ENCODE measurements at places on chromosomes 7 and 10. TPM values are rescaled to one million over a fixed set of nuclear protein-coding genes. Genes with fewer than 3 reads are reported as not detected.

DAGLB gene
- 14.6 TPM for total RNA-seq

- no peak for DNase-seq
- H3K36me3 ChIP-seq = no peaks in the 10 kb centered on the region
These were observed 23.2 kb downstream of the CYCS start for GRCh38 chr7:25101817-25102216.

GRCh38 chr10:7433861-7434260 lies 23.0 kb upstream of the SFMBT2 start:
- H3K4me3 ChIP-seq = peak overlapping the region; percentile 8
- no peaks in the 10 kb centered on the region for H3K4me1 ChIP-seq
- DNase-seq = no peak
- peaks cover 25% of the 10 kb centered on the region for H3K27me3 ChIP-seq
- H3K36me3 ChIP-seq = no peaks in the 10 kb centered on the region

DNA sequence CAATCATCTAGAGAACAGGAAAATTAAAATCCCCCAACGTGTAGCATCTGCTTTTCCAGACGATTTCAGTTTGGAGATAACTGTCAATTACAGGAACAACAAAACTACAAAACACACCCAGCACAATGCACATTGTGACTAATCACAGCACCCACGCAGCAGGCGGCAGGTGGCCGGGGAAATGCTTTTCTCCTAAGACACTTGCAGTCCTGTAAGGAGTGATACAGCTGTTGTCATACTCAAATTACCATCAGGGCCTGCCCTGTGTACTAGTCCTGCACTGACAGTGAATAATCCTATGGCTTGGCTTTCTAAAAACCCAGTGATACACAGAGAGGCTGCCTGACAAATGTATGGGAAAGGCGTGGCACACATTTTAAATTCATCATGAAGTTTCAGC lies 37.8 kb downstream of the COBL start:
- H3K27ac ChIP-seq = no peak overlapping the region
- H3K27me3 ChIP-seq = no peaks in the 10 kb centered on the region
- no peaks in the 10 kb centered on the region for H3K36me3 ChIP-seq
- no peak overlapping the region for H3K4me3 ChIP-seq

DNA sequence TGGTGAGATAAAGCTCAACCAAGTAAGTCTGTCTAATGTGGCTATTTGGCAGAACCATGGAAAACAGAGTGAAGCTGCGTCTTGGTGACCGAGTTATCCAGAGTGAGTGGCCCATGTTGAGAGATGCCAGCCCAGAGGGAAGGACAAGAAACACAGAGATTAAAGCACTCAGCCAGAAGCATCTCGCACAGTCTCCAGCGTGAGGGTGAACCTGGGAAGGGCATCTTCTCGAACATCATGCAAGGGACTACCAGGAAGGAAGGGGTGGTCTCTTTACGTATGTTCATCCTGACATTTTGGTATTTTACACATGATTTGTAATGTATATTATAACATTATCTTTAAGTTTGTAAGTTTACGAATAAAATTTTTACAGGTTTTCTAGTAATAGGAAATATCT lies 146.4 kb downstream of the TCERG1L start:
- DNase-seq = no peak
- H3K4me1 ChIP-seq = no peaks in the 10 kb centered on the region
- H3K27ac ChIP-seq = no peak overlapping the region
- no peaks in the 10 kb centered on the region for H3K36me3 ChIP-seq
- no peak overlapping the region for H3K4me3 ChIP-seq

CTNNA3 gene
- total RNA-seq = 15.0 TPM

- no peaks in the 10 kb centered on the region for H3K27me3 ChIP-seq
- H3K27ac ChIP-seq = no peak overlapping the region
- no peak overlapping the region for H3K4me3 ChIP-seq
- H3K36me3 ChIP-seq = no peaks in the 10 kb centered on the region
These were observed 39.2 kb downstream of the ST8SIA6 start for GRCh38 chr10:17415046-17415658.

GRCh38 chr7:55278321-55278720 lies 86.8 kb upstream of the LANCL2 start:
- DNase-seq = peak; percentile 77
- H3K4me3 ChIP-seq = no peak overlapping the region
- no peak overlapping the region for H3K27ac ChIP-seq
- H3K4me1 ChIP-seq = no peaks in the 10 kb centered on the region
- H3K27me3 ChIP-seq = no peaks in the 10 kb centered on the region
- H3K36me3 ChIP-seq = no peaks in the 10 kb centered on the region

HOXA7 gene
- total RNA-seq = 0.52 TPM

EPHB4 gene
- total RNA-seq = 45.4 TPM

OR2A7 gene
- 2.1 TPM for total RNA-seq

DNA sequence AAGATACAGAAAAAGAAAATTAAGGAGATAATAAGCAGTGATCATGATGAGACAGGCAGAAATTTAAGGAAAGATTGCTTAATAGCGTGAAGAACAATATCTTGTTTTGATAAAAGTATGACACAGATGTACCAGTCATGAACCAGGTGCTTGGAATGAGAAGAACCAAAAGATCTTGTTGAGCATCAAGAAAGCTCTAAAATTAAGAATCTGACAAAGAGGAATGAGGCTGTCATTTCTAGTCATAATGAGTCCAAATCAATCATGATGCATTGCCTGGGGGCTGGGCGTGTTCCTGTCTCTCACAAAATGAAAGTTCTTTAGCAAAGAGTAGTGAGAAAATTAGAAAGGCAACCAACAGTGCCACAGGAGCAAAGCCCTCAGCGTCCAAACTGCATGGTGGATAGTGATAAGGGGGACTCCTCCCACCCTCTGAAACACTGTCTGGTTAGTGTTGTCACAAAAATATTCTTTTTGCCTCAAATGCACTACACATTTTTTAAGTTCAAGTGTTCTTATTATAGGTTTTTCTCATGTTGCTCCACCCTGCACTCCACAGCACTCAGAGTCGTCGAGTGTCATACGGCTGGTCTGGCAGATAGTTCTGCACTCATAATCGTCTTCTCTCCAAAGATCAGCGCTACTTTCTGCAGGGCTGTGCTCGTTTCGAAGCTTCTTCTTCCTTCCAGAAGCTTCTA lies 439.6 kb downstream of the TNS3 start:
- no peaks in the 10 kb centered on the region for H3K27me3 ChIP-seq
- no peak overlapping the region for H3K4me3 ChIP-seq
- DNase-seq = no peak
- H3K4me1 ChIP-seq = no peaks in the 10 kb centered on the region

GRCh38 chr7:151085691-151086620 lies at the start of gene AGAP3:
TSS of gene AGAP3 (plus strand) at chr7:151086475. CDS start at chr7:151086742, 267 bp downstream.
- peaks cover 61% of the 10 kb centered on the region for H3K4me1 ChIP-seq
- peak within 1 kb of the TSS; percentile 91 for H3K27ac ChIP-seq
- DNase-seq = peak; percentile 96
- peak within 1 kb of the TSS; percentile 83 for H3K4me3 ChIP-seq
- H3K27me3 ChIP-seq = no peaks in the 10 kb centered on the region
- H3K36me3 ChIP-seq = no peaks in the 10 kb centered on the region

DNA sequence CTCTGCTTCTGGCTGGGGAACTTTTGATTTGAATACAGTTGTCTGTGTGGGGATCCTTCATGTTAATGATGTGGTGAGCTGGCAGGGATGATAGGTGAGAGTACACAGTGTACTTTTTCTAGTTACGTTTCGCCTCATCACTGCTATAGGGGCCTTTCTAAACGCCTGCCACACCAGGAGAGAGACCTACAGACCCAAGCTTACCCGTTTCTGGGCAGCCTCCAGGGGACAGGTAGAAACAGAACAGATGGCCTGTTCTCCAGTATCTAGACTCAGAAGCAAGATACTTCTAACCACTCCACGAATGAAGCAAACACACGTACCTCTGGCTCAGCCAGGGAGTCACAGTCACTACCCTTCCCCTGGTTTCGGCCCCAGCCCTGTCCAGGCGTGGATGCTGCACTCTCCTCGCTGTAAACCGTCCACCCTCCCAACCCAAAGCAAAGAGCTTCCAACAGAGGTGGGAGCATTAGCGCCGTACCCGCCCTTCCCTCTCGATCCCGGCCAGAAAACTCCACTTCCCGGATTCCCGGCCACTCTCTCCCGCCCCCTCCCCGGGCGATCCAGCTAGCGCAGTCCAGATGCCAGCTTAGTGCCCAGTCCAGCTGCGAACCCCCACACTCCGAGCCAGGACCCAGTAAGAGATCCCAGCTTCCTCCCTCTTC lies 1.2 kb downstream of the CCDC6 start:
- H3K27me3 ChIP-seq = no peaks in the 10 kb centered on the region
- peaks cover 69% of the 10 kb centered on the region for H3K4me1 ChIP-seq
- no peak for DNase-seq
- peak overlapping the region; percentile 92 for H3K4me3 ChIP-seq

DNA sequence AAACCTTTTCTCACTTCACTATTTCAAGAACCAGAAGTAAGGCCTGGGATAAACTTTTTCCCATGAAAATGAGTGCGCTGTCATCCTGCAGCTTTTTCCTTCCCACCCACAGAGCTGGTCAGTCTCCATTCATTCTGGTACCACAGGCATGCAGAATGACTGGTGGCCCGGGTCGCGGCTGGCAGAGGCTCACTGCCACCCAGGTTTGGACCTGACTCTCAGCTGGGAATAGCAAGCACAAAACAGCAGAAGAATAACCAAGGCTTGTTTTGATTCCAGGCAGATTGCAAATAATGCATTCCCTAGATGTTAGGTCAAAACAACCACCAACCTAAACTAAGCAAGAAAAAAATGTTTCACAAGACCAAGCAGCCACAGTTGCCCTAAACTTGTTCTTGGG lies 190.5 kb upstream of the NRP1 start:
- DNase-seq = no peak
- peaks cover 16% of the 10 kb centered on the region for H3K4me1 ChIP-seq
- H3K36me3 ChIP-seq = no peaks in the 10 kb centered on the region
- no peak overlapping the region for H3K27ac ChIP-seq

- H3K27ac ChIP-seq = no peak overlapping the region
- H3K4me1 ChIP-seq = no peaks in the 10 kb centered on the region
- H3K36me3 ChIP-seq = no peaks in the 10 kb centered on the region
- no peak overlapping the region for H3K4me3 ChIP-seq
- no peak for DNase-seq
These were observed 505.3 kb downstream of the SORCS3 start for GRCh38 chr10:105146436-105146835.

- H3K27me3 ChIP-seq = no peaks in the 10 kb centered on the region
- H3K4me3 ChIP-seq = no peak overlapping the region
- no peaks in the 10 kb centered on the region for H3K4me1 ChIP-seq
- no peaks in the 10 kb centered on the region for H3K36me3 ChIP-seq
These were observed 31.8 kb downstream of the EZH2 start for GRCh38 chr7:148852272-148852671.

SSC4D gene
- 0.46 TPM for total RNA-seq

TRIM50 gene
- total RNA-seq = not detected

CASTOR2 gene
- total RNA-seq = 10.8 TPM

CFAP70 gene
- total RNA-seq = 0.99 TPM

- H3K4me1 ChIP-seq = peaks cover 20% of the 10 kb centered on the region
- H3K27me3 ChIP-seq = no peaks in the 10 kb centered on the region
- no peak for DNase-seq
- H3K4me3 ChIP-seq = no peak overlapping the region
These were observed 2.2 kb downstream of the PLPP4 start for GRCh38 chr10:120459185-120459584.

DNA sequence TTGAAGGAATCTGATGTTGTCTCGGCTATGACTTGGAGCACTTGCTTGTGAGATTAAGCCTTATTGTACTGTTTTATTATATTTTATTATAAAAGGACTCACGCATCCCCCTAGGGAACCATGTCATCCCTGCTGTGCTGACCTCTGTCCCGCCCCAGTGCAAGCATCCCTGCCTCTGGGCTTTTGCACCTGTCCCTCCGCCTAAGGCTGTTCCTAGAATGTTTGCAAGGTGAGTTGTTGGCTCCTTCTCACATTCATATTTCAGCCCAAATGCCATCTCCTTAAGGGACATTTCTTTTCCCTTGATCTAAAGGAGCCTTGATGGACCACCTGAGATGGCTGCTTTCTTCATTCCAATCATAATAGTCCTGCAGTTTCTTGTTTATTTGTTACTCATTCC lies 236.9 kb upstream of the IGFBP3 start:
- H3K36me3 ChIP-seq = no peaks in the 10 kb centered on the region
- H3K4me3 ChIP-seq = no peak overlapping the region
- no peaks in the 10 kb centered on the region for H3K4me1 ChIP-seq
- no peak overlapping the region for H3K27ac ChIP-seq

PNLIP gene
- total RNA-seq = not detected

- no peak overlapping the region for H3K27ac ChIP-seq
- H3K4me3 ChIP-seq = no peak overlapping the region
- H3K4me1 ChIP-seq = no peaks in the 10 kb centered on the region
- H3K36me3 ChIP-seq = no peaks in the 10 kb centered on the region
- H3K27me3 ChIP-seq = no peaks in the 10 kb centered on the region
These were observed 95.7 kb downstream of the POU6F2 start for GRCh38 chr7:39073432-39073831.

DNA sequence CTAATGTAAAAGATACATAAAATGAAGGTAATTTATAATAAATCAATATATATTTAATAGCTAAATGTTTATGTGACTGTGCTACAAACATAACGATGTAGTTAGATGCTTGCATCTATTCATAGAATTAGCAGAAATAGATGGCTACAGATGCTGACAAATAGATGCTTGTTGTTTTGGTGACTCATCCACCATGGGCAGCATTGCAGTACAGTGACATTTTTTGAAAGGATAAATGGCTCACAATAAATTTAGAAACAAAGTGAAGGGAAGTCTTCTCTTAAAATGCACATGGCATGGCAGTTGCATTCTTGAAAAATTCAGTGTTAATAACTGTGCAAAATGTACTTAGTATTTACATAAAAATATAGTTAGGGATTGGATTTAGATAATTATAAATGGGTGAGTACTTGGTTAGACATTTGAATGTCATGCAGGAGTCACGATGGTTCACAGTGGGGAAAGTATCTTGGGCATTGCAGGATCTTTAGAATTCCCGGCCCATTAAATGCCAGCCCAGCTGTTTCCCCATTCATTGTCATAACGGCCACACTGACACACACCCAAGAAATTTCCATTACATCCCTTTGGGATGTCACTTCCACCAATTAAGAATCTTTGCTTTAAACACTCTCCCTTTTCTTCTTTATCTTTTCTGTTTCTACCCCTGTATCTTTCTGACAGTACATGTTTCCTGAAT lies 564.1 kb downstream of the ATRNL1 start:
- no peak for DNase-seq
- H3K4me3 ChIP-seq = no peak overlapping the region
- H3K36me3 ChIP-seq = no peaks in the 10 kb centered on the region
- no peak overlapping the region for H3K27ac ChIP-seq

- no peak within 1 kb of the TSS for H3K27ac ChIP-seq
- H3K36me3 ChIP-seq = no peaks in the 10 kb centered on the region
- H3K27me3 ChIP-seq = peaks cover 23% of the 10 kb centered on the region
- peak within 1 kb of the TSS; percentile 44 for H3K4me3 ChIP-seq
These were observed at the start of gene FFAR4 for GRCh38 chr10:93566435-93567276. TSS of gene FFAR4 (plus strand) at chr10:93566665. CDS start at chr10:93566721, 56 bp downstream.

PAPOLB gene
- total RNA-seq = 0.46 TPM

DNA sequence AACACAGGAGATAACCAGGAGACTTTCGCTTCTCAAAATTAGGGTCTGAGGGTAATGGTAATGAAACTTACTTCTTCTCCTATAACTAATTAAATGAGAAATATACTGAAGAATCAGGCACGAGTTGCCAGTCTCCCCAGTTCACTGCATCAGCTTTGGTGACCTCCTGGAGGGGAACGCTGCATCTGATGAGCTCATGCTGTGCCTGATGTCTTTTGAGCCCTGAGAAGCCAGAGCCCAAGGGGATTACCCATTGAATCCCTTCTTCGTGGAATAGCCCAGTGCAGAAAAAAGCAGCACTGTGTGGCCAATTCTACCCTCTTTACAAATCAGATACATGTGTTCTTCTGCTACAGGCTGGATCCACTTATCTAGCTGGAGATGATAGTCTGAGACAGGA lies 45.1 kb downstream of the CYP2C9 start:
- no peaks in the 10 kb centered on the region for H3K36me3 ChIP-seq
- no peaks in the 10 kb centered on the region for H3K27me3 ChIP-seq
- no peak for DNase-seq
